Bone marrow (tissue), 2 donors: ENCODE measurements at places on chromosomes 5 and 9.

DNA sequence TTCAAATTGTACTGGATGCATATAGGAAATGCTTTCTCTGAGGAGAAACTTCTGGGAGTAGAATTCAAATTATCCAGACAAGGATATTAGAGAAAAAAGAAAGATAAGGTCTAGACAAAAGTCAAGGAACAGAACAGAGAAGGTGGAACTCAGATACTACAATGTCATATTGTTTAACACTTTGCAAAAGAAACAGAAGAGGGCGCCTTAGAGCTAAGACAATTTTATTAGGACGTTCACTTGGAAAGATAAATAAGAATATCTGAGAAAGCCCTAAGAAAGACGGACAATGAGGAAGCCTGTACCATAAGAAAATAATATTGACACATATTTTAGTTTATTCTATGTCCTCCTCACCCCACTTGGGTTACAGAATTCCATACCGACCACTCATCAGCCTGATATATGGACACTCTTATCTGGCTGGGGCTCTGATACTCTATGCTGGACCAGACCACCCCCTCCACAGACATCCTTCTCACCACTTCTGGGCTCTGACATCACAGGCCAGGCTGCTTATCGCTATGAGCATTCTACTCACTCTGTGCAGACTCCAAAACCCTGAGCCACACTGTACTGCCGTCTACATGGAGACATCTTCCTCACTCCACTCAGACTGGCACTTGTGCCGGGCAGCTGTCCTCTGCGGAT, 9.1 kb upstream of the AK3 start:
- DNase-seq, result no peak

DNA sequence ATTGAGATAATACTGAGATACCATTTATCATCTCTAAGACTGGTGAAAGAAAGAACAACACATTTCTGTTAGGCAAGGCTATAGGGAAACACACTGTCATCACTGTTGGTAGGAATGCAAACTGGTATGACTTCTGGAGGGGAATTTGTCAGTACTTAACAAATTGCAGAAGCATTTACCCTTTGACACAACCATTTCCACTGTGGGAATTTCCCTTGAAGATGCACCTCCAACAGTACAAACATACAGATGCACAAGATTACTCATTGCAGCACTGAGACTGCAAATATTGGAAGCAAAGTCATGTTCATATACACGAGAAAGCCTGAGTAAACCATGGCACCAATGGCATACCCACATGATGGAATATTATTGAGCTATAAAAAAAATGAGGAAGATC, 17.6 kb downstream of the GM2A start:
- DNase-seq, result no peak

DNA sequence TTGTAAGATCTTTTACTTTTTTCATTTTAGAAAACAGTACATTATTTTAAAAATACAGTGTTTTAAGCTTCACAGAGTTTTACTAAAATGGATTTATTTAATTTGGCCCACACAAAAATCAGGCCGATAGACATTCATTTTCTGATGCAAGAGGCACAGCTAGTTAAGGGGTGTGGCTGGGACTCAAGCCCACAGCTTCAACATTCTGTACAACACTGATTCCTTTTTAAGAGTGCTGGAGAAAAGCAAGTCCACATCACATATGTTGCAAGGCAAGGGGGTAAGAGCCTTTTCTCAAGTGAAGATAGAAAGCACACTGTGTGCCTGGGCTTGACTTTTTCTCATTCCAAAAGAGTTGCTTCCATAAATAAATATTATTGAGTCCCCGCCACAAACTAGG, 195.9 kb downstream of the RFK start:
- DNase-seq, result no peak

- no peak for DNase-seq
These were observed 102.7 kb upstream of the STARD4 start for GRCh38 chr5:111615054-111615453.

DNA sequence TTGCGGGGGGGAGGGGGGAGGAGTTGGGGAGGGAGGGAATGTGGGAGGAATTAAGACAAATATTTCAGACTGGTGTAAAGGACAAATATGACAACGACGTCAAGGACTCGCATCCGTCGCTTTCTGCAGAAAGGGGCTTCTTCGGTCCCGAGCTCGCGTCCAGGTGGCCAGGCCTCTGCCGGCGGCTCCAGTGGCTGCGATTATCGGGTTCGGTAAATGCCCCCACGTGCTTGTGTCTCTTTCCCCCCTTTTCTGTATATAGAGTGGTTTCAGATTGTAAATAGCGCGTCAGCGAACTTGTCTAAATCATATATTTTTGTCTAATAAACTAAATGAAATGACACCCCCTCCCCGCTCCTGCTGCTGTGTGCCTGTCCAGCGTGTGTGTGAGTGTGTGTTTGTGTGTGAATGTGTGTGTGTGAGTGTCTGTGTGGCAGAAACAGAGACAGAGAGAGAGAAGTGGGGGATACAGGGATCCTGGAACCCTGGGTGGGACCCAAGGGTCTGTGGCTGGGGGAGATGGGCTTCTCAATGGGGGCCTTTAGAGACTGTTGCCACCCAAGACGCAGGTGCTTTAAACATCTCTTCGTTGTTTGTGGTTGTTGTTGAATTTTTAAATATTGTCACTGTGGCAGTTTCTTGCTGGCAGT, 5.6 kb downstream of the IRX1 start:
- DNase-seq, result no peak

GRCh38 chr5:179361037-179361603, 15.9 kb upstream of the ADAMTS2 start:
- no peak for DNase-seq

GRCh38 chr9:108783326-108783725, 72.5 kb downstream of the ACTL7B start:
- no peak for DNase-seq

DNA sequence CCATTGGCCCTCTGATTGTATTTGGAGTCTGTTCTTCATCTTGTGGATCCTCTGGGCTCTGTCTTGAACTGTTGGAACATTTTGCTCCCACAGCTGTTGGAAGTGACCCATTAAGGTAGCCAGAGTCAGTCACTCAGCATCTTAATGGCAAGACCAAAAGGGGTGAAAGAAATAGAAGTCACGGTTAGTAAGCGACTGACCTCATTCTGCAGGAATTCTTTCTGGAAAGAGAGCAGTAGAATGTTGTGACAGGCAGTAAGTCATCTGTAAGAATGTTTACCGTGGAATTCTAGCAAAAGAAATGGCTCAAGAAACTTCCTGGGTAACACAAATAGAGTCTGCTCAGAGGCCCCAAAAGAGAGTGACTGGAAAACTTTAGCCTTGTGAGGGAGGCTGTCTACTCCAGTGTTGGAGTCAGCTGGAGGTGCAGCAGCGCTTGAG, 28.6 kb upstream of the TNC start:
- DNase-seq, result no peak

- no peak for DNase-seq
These were observed 29.7 kb downstream of the MEGF10 start for GRCh38 chr5:127320032-127320965.

DNA sequence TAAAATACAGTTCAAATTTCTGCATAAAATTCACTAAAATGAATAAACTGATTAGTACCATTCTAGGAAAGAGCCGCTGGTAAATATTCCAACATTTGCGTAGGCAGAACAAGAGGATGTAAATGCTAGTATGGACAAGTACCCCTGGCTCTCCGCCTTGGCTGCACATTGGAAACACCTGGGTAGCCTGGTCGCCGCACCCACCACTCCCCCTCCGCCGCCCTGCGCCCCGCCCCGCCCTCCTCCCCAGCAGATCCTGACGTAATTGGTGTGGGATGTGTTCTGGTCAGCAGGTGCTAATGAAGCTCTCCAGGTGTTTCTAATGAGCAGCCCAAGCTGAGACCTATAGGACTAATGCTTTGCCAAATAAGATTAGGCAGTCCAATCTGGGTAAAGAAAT, 225.7 kb downstream of the FRMD3 start:
- DNase-seq, result no peak

GRCh38 chr9:76600007-76600615, 141.1 kb downstream of the GCNT1 start:
- no peak for DNase-seq

DNA sequence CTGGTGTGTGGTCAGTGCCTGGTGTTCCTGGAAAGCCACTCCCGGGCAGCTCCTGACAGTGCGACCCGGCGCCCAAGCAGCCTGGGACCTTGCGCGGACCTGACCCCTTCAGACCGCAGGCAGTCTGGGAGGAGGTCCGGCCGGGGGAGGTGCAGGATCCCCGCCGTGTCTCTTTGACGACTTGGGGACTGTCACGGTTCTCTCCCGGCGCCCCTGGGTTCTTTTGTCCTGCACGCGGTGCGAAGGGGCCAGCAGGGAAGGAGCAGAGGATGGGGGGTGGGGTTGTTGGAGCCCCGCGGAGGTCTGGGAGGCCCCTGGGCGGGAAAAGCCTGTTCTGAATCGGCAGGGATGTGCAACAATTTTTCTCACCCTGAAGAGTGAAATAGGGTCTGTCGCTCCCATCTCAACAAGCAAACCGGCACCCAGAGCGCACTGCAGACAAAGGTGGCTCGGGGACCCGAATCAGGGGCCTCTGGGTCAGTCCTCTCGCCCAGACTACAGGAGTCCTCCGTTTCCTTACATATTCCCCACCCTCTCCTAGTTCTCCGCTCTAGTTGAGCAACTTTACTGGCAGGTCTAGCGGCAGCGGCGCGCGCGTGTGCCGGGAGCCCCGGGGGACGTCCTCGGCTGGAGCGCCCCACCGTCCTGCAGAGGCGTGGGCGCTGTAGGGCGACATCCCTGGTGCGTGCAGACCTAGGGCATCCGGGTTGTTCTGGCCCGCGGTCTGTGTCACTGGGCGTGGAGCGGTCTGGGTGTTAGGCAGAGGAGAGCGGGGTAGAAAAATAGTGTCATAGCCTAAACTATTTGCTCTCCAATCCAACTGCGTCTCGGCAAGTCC, 1.2 kb downstream of the VCAN start:
- no peak for DNase-seq

- DNase-seq, result no peak
These were observed 314.1 kb upstream of the PANK3 start for GRCh38 chr5:168893283-168893682.

DNA sequence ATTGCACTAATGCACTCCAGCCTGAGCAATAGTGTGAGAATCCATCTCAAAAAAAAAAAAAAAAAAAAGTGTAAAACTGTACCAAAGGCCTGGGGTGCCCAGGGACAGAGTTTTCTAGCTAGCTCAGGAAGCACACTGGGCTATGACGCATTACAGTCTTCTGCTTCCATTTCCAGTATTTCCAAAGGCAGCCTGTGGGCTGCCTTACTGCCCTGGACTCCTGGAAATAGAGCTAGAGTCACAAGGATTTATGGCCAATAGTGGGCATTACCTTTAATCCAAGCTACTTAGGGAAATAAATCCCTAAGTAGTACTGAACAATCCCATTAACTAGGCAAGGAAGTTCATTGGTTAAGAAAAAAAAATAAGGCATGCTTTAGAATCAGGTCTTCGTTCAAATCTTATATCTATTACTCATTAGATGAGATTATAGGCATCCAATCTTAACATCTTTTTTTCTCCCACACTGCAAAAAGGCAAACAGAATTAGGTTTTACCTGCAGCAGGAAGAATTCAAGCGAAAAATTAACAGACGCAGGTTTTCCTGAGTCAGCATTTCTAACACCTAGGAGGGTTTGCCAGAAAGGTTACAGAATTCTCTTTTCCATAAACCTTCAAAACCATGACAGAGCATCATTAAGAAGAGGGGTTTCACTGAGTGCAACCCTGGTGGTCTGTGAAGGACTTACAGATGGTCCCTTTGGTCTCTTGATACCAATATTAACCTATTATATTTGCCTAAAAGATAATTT, 85.6 kb upstream of the CCDC112 start:
- no peak for DNase-seq

- DNase-seq, result no peak
These were observed 7.2 kb upstream of the LIFR start for GRCh38 chr5:38563624-38564023.

GRCh38 chr5:90689064-90689463, 130.5 kb downstream of the ADGRV1 start:
- no peak for DNase-seq

GRCh38 chr5:34688015-34688810, 32.1 kb downstream of the RAI14 start:
- DNase-seq, result no peak

DNA sequence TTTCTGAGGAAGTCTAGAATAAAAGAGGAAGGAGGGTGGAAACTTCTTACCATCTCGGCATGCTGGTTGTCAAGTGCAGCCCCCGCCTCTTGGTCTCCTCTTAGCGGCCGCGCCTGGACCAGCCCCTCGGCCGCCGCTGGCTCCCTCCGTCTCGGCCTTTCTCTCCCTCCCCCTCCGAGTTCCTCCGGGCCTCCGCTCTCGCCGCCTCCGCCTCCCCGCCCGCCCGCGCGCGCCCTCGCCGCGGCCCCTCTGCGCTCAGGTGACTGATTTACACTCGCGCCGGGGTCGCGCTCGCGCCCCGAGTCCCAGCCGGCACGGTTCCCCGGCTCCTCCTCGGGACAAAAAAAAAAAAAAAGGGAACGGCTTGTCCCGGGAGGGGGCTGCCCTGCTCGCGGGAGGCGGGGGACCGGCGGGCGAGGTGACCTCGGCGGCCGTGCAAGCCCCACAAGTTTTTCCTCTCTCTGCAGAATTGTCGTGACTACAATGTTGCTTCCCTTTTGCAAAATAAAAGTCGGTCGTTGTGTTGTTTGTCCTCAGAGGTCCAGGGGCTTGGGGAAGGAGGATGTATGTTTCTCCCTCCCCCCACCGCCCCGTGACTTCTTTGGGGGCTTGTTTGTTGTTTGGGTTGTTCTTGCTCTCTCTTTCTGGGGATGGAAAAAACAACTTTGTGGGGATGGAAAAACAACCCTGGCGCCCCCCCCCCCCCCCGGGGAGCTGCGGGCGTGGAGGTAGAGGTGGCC, at the start of gene BNC2:
BNC2 (minus strand) TSS at position 75 of the 740 bp plus-strand sequence; CDS start at position 53, 22 bp downstream.
- no peak for DNase-seq

DNA sequence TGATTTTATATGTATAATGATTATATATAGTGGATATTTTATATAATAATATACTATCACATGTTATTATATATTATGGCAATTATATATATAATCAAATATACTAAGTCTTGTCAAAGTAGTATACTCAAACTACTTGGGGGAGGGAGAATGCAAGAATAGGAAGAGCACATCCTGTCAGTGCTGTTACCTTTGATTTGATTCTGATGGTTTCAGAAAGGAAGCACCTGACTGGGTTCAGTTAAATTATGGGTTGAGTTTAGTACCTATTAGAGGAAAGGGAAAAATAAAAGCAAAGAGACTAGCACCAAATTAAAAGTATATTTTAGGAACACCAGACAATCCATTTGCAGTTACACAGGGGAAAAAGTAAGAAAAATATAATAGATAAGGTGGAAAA, 107.6 kb downstream of the GRIA1 start:
- DNase-seq, result no peak

DNA sequence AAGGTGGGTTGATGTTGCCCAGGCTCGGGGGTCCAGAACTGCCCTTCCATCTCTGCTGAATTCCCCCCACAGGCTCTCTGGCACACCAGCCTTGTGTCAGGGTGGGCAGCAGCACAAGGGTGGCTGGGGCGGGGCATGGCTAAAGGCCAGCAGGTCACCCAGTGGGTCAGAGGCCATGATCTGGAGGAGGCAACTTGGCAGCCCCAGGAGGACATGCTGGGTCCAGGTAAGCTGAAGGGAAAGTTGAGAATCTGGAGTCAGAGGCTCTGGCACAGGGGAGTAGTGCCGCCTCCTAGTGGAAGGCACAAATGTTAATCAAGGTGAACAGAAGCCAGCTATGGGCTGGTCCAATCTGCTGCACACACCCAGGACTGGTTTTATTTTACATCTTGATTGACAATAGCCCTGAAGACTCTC, 6.2 kb downstream of the TMEM8B start:
- DNase-seq, result no peak

- DNase-seq, result no peak
These were observed 55.9 kb upstream of the MYO10 start for GRCh38 chr5:16992006-16992405.

- no peak for DNase-seq
These were observed 152.3 kb downstream of the BAAT start for GRCh38 chr9:101232405-101232977.
